ENCODE measurements at places on chromosomes 4 and X.

DNA sequence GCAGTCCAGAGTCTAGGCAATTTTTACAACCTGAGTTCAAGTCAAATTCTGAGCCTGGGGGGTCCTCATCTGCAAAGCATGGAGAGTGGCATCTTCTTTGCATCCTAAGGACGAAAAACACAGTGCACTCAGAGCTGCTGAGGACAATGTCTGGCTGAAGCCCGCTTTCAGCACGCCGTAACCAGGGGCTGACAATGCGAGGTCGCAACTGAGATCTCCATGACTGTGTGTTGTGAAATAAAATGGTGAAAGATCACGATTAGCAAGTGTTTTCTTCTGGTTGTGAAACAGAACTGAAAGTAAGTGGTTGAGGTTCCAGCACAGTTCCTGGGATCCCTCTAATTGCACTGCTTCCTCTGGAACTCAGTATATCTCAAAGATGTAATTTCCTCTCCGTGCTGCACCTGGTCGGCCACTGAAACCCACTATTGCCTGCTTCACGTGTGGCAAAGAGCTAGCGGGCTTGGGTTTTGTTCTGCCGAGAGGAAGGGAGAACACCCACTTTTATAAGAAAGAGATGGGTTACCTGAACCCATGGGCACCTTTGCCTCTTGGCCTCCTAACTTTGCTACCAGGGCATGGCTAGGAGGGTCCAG is 7.7 kb upstream of the F11 start:
- DNase-seq = no peak

- no peak for DNase-seq
These were observed 40.6 kb downstream of the MRPL1 start for GRCh38 chr4:77903186-77903585.

DNA sequence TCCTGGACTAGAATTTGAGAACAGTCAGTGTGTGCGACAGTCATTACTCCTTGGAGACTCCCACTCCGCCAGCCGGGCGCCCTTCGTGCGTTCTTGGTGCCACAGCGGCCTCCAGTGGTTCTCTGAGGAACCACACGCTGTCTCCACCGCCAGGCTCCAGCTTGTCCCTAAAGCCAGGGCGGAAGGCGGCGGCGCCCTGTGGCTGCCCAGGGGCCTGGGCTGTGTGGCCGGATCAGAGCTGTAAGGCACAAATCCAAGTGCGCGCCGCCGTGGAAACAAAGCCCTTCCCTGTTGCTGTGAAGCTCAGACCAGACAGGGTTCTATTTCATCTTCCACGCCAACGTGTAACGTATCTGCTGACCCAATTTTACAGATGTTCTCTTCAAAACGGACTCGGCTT is 34.2 kb downstream of the IDS start:
- DNase-seq = peak; percentile 30

DNA sequence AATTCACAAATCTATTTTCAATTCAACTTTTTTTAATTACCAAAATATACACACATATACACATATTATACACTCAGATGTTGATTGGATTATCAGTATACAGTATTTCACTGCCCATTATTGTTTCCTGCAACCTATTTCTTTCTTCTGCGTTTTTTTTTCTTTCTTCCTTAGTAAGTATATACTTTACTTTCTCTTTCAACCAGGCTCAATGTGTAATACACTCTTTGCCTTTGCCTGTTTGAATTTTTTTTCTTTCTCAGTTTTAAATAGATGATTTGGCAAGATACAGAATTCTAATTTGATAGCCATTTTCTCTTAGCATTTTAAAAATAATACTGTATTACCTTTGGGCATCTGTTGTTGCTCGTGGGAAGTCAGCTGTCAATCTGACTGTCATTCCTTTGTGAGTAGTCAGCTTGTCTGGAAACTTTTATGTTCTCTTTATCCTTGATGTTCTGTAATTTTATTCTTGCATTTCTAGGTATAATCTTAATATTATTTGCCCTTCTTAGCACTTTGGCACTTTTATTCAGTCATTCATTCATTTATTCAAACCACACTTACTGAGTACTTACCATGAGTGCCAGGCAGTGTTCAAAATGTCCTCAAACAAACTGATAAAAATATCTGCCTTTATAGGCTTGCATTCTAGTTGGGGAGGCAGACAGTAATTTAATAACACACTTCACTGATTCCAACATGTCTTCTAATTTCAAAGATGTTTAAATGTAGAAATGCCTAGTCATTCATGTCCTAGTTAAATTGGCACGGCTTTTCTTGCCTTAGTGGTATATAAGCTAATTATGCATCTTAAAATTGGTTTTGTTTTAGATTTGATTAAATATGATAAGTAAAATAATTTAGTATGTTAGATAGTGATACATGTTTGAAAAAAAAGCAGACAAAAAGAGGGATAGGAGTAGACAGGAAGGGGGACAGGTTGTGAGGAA is 3.7 kb downstream of the USP38 start:
- no peak for DNase-seq

DNA sequence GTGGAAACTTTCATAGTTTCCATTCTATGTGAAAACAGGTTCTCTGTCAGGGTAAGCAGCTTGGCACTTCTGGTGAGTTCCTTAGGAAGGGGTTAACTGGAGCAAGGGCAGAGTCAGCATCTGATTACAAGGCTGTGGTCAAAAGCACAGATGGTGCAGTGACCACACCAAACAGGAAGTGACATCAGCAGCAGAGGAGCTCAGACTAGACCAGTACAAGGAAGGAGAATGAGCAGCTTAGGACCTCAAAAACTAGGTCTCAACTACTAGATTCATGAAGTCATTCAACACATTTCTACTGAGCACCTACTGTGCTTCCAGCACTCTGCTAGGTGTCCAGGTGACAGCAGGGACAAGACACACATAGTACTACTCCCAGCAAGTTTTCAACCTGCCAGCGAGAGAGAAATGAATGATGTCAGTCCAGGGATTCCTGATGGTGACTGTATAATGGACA is 130.2 kb downstream of the AMELX start:
- DNase-seq = no peak

Measured in activated effector memory CD4-positive, alpha-beta T cell treated with Interleukin-2 at 50 U/mL for 16 hours (primary cell).